ENCODE measurements at places on chromosomes 5 and 9.

- DNase-seq = no peak
Measured at GRCh38 chr5:151873701-151874100, 51.0 kb downstream of the GLRA1 start.

- DNase-seq = no peak
Measured at GRCh38 chr5:1887588-1888360, 5.0 kb upstream of the IRX4 start.

- no peak for DNase-seq
Measured at GRCh38 chr5:176171171-176171760, 67.0 kb upstream of the SIMC1 start.

- DNase-seq = no peak
Measured at GRCh38 chr9:87556039-87556438, 58.4 kb downstream of the DAPK1 start.

GRCh38 chr9:93828331-93829097, 126.6 kb downstream of the BARX1 start:
- DNase-seq = no peak

DNA sequence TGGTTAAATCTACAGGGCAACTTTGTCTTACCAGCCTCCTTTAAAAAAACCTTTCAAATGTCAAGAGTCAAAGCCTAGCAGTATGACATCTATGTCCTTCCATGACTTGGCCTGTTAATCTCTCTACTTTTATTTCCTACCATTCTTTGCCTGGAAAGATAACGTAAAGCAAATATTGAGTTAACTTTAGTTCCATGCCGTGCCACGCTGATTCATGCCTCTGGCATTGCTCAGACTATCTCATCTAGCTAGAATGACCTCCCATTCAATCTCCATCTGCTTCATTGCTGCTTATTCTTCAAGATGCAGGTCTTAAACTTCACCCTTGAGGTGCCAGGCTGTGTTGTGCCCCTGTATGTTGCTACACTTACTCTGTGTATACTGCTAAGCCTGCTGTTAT, 729.8 kb downstream of the EFNA5 start:
- no peak for DNase-seq

DNA sequence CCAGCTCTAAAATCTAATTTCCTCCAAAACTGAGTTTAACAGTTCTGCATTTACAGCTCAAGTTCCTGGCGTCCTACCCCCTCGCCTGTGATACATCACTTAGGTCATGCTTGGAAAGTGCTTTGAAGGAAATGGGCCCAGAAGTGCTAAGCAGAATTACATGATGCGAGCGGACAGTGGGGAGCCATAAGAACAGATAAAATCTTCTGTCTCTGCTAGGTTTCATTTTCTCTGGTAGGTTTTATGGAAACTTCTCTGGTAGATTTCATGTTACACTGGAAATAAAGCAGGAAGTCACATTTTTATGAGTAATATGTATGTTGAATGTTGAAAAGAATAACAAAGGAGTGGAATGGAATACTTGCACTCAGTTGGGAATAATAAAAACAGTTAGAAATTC, 138.3 kb downstream of the ZDHHC21 start:
- DNase-seq = no peak

- DNase-seq = peak; percentile 81
Measured at GRCh38 chr9:136546697-136547501, 1.1 kb upstream of the NOTCH1 start.

GRCh38 chr5:169549453-169550100, 34.0 kb upstream of the SPDL1 start:
- DNase-seq = no peak

DNA sequence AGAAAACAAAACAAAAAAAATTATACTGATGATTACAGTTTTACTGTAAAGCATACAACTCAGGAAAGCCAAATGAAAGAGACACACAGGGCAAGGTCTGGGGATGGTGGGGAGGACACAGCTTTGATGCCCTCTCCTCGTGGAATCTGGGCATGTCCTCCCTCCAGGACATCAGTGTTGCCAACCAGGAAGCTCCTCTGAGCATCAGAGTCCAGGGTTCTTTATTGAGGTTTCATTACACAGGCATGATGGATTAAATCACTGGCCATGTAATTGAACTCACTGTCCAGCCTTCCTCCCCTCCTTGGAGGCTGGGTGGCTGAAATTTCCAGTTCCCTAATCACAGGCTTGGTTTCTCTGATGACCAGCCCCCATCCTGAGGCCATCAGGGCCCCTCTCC, 89.6 kb upstream of the MIER3 start:
- DNase-seq = no peak

GRCh38 chr5:170746075-170746960, 37.2 kb upstream of the GABRP start:
- no peak for DNase-seq

- no peak for DNase-seq
Measured at GRCh38 chr9:1353291-1353690, 303.1 kb downstream of the DMRT2 start.

DNA sequence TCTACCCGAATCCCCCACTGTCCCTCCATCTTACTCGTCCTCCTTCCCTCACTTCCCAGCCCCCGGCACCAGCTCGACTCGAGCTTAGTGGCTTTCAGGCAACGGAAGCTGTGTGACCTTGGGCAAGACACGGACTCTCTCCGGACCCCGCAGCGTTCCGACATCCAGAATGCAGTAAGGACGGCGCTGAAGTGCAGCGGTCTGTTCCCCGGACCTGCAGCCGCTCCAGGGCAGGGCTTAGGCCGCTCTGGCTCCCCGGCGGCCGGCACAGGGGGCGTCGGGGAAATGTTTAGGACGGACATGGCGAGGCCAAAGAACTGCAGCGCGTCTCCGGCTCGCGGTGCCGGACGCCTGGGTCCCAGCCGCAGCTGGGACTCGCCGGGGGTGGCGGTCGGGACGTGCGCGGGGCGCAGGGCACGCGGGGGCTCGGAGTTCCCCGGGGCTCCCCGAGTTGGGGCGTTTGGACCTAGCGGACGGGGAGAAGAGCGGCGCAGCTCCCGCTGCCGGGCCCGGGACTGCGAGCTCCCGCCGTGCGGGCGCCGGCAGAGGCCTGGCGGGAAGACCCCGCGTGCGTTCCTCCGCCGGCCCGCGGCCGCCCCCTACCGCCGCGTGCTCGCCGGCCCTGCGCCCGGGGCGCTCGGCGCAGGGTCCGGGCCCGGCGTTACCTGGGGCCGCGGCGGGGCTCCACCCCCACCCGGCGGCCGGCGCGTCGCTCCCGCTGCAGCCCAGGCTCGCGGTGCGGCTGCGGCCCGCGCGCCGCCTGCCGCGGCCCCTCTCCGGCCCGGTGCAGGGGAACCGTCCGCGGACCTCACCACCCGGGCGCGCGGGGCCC, 5.6 kb upstream of the RNF44 start:
- DNase-seq = no peak

DNA sequence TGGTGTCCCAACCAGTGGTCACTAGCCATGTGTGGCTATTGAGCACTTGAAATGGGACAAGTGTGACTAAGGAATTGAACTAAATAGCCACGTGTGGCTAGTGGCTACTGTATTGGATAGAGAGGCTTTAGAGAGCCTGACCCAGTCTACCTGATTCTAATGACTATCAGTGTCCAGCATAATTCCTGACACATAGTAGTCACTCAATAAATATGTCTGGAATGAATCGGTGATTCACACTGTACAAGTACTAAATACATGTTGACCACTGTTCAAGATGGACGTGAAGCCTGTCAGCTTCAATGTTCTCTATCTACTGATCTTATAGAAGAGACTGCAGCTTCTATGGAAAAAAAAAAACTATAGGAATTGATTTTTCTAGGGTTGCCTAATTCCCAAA, 57.7 kb upstream of the MAST4 start:
- DNase-seq = no peak

DNA sequence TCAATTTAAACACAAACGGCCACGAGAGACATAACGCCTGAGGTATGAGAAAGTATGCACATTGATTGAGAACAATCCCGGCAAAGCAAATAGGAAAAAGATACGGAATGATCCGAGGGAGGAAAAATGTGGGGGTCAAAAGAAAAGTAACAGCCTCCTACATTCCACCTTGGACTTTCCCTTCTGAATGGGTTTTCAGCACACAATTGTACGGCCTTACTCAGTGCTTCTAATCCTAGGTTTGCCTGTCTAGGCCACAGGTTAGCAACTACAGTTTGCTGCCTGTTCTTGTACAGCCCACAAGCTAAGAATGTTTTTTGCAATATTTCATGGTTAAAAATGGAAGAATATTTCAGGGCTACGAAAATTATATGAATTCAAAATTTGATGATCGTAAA, 46.2 kb upstream of the RNF20 start:
- no peak for DNase-seq

- DNase-seq = no peak
Measured at GRCh38 chr5:99878830-99879229, 656.3 kb upstream of the FAM174A start.

- DNase-seq = no peak
Measured at GRCh38 chr5:168341178-168341577, 49.7 kb downstream of the WWC1 start.

- no peak for DNase-seq
Measured at GRCh38 chr9:18791074-18791473, 241.9 kb downstream of the SAXO1 start.

- no peak for DNase-seq
Measured at GRCh38 chr9:11086561-11086960, 473.8 kb upstream of the PTPRD start.

GRCh38 chr5:122902263-122902662, 56.9 kb downstream of the SNX24 start:
- no peak for DNase-seq

- DNase-seq = no peak
Measured at GRCh38 chr9:138105123-138105415, 227.5 kb downstream of the CACNA1B start.
